ENCODE measurements at places on chromosomes 11 and 22.
A peak's percentile ranks its signal among the peaks of the same experiment; 100 is the strongest.

DNA sequence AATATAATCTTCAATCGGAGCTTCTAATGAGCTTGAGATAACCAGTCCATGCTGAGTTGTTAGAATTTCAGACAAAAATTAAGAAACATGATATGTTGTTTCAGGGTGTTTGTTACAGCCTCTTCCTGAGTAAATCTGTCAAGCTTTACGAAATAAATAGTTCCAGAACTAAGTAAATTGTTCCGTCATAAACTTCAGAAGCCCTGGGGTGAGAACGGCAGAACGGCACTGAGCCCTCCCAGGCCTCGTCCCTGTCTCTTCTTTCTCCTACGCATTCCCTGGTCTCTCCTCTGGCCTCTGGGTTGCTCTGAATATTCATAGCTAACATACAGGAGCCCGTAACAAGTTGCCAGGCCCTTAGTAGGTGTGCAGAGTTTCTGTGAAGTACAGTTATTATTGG, 390.8 kb upstream of the NARS2 start:
- DNase-seq, result no peak

DNA sequence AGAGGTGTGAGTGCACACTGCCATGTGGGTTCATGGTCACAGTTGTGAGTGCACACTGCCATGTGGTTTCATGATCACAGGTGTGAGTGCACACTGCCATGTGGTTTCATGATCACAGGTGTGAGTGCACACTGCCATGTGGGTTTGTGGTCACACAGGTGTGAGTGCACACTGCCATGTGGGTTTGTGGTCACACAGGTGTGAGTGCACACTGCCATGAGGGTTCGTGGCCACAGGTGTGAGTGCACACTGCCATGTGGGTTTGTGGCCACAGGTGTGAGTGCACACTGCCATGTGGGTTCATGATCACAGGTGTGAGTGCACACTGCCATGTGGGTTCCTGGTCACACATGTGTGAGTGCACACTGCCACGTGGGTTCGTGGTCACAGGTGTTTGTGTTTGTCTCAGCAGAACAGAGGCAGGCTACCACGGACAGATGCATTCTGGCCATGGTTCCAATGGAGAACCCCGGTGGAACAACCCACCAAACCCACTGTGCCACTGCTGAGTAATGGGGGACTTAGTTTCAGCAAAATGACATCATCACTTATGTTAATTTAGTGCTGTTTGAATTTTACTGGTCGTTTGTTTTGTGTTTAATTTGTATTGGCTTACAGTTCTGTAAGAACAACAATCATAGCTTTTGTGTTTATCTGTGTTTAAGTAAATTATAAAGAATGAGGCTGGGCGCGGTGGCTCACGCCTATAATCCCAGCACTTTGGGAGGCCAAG, 57.2 kb downstream of the RPS6KA4 start:
- no peak for DNase-seq

GRCh38 chr22:20503816-20504215, 3.6 kb upstream of the MED15 start:
- no peak for DNase-seq

GRCh38 chr11:128845334-128845780, 21.7 kb downstream of the KCNJ1 start:
- DNase-seq, result no peak

- peak; percentile 60 for DNase-seq
Measured at GRCh38 chr11:100830978-100831732, 144.1 kb downstream of the ARHGAP42 start.

DNA sequence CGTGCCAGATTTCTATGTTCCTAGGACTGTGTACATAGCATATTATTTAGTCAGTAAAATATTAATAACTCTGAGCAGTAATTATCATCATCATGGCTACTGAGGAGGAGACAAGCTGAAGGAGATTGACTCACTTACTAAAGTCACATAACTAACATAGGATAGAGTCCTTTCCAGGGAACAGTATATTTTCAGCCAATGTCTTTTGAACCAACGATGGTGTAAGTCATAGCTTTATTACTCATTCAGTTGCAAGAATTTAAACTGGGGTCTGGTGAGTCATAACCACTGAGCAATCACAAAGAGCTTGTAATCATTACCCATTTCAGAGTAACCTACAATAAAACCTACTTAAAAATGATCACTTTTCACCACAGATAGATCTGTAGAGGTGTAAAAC, 1564.8 kb upstream of the TENM4 start:
- DNase-seq, result no peak

- no peak for DNase-seq
Measured at GRCh38 chr22:46524203-46524740, 13.1 kb downstream of the CELSR1 start.

GRCh38 chr11:64074239-64074638, 38.5 kb downstream of the FLRT1 start:
- DNase-seq, result no peak

GRCh38 chr11:27255447-27255828, 107.6 kb downstream of the CCDC34 start:
- DNase-seq, result no peak

DNA sequence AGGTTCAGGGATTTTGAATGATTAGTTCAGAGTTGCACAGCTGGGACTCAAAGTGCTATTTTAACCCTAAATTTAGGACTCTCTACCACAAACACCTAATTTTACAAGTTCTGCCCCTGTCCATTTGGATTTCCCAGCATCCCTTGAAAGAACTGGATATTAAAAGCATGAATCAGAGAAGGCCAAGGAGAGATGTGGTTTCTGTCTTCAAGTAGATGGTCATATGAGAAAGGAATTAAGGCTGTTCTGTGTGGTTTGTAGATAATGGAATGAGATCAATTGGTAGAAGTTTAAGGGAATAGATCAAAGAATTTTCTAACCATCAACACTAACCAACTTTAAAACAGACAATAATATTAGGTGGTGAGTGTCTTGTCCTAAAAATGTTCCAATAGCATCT, 106.4 kb upstream of the TENM4 start:
- DNase-seq, result no peak

GRCh38 chr11:20127671-20128527, 32.4 kb downstream of the DBX1 start:
- DNase-seq, result peak; percentile 86

DNA sequence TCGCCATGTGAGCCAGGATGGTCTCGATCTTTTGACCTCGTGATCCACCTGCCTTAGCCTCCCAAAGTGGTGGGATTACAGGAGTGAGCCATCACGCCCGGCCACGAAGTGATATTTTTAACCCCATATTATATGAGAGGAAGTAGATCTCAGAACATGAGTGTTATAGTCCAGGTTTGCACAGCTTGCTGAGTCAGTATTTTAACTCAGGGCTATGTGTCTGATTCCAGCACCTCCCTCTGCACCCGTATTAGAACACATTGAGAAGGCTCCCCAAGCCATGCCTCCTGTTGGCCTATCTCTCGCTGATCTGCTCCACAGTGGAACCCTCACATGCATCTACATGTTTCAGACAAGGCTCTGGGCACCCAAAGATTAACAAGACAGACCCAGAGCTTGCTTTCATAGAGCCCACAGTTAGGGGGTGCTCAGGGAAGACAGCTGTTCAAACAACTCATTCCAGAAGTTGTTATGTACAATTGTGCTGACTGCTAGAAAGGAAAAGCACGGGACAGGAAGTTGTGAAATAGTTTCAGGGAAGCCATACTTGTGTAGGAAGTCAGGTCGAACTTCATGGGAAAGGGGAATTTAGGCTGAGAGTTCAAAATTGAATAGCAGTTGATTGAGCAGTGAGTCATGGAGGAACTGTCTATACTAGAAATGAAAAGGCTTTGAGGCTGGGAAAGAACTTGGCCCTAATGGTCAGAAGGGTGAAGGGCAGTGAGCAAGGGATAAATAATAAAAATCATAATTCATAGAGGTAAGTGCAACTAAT, 49.3 kb upstream of the CLPB start:
- no peak for DNase-seq

- DNase-seq, result no peak
Measured at GRCh38 chr22:44109416-44109815, 71.3 kb upstream of the PARVG start.

DNA sequence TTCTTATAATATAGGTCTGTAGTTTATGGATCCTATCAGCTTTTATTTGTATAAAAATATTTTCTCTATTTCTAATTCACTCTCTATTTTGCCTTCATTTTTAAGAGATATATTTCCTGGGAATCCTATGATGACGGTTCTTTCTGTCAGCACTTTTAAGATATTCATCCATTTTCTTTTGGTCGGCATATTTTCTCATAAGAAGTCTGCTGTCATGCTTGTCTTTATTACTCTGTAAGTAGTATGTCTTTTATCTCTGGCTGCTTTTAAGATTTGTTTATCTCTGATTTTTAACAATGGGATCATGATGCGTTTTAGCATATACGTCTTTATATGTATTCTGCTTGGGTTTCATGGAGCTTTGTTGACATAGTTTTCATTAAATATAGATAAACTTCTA, 175.5 kb downstream of the SNX19 start:
- no peak for DNase-seq

DNA sequence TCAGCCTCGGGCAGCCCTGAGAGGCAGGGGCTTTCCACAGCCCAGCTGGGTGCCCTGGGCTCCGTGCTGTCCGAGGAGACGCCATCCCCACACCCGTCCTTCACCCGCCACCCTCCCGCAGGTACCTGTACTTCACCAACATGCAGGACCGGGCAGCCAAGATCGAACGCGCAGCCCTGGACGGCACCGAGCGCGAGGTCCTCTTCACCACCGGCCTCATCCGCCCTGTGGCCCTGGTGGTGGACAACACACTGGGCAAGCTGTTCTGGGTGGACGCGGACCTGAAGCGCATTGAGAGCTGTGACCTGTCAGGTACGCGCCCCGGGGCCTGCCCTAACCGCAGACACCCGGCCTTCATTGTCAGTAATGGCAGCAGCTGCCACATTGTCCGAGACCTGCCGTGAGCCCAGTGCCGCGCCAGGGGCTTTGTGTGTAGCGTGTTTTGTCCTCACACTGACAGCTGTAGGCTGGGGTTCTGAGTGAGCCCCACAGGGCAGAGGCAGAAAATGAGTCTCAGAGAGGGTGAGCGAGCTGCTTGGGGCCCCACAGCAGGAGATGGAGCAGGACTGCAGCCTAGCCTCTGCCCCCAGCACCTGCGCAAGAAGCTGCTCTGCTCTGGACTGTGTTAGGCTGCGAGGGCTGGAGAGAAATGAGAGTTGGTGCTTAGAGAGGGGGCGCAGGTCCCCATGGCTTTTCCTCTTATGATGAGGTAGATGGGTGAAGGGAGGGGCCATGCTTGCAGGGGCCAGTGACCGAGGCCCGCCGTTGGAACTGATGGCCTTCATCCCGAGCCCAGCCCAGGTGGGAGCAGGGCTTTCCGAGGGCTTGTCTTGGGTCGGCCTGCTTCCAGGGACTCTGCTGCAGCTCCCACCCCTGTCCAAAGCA, 35.3 kb upstream of the PPP6R3 start:
- no peak for DNase-seq

GRCh38 chr22:39851606-39852315, 41.8 kb downstream of the ENTHD1 start:
- peak; percentile 9 for DNase-seq

DNA sequence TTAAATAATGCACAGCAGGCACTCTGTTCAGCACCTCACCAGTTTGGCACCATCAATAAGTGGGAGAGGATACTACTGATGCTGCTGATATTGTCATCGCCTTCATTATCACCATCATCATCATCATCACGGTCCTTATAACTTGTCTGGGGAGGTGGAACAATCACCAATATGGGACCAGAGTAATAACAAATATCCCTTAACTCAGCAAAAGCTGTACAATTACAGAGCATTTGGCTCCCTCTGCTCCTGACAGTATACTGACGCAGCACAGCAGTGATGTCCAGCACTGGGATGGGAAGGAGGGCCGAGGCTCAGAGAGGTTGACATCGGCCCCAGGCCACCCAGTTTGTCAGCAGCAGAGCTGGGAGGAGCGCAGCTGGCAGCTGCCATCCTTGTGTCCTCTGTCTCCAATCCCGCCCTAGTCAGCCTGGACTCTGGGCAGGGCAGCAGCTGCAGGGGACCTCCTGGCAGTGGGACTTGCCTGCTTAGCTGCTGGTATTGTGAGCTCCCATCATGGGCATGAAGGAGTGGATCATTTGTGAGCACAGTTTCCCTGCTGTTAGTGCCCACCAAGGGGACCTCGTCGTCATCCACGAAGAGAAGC, 90.0 kb downstream of the DHCR7 start:
- DNase-seq, result no peak

DNA sequence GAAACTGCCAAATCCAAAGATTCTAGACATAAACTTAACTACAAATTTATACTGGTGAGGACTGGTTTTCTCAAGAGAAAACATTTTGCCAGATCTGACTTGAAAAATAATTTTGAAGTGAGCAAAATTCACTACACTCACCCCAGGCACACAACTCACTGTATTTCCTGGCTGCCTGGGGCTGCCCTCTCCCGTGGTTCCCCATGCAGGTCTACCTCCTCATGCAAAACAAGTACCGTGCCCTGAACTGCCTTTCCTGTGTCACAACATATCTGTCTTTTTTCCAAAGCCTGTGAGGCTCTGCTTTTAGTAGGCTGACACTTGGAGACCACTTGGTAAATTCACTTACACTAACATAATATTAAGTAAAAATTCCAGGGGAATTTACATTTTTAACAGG, 76.4 kb downstream of the LIF start:
- no peak for DNase-seq

DNA sequence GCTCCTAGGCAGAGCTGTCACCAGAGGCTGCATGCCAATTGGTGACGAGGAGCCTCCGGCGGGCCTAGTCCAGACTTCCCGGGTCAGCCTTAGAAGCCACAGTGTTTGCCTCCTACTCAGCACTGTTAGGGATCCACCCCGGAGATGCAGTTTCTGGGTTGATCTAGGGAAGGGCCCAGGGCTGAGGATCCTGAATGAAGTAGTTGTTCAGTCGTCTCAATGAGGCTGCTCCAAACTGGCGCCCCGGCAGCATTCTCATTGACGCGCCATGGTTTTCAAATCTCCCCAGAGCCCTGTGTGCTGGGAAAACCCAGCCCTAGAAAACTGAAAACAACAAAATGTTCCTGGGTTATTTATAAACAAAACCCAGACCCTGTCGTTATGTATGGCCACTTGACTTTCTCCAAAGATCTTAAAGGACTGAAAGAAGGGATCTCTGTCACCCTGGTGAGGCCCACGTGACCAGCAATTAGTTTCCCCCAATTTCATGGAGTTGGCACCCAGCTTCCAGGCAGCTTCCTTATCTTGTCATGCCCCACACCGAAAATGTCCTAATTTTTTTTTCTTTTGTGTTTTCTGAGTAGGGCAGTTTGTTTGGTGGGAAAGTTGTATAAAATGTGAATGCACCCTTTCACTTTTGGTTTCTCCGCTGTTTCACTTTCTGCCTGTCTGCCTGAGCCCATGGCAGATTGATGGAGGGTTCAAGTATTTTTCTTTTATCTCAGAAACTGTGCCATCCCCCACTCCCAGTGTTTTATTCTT, 2.0 kb upstream of the EHD1 start:
- no peak for DNase-seq
